ENCODE measurements at places on chromosomes 3 and 15. TPM values are rescaled to one million over a fixed set of nuclear protein-coding genes. Genes with fewer than 3 reads are reported as not detected.

- H3K4me3 ChIP-seq: no peak overlapping the region
- no peaks in the 10 kb centered on the region for H3K36me3 ChIP-seq
- H3K27ac ChIP-seq: no peak overlapping the region
- no peak for DNase-seq
- H3K4me1 ChIP-seq: peaks cover 26% of the 10 kb centered on the region
These were observed 29.3 kb upstream of the TPM1 start for GRCh38 chr15:63013052-63013808.

DNA sequence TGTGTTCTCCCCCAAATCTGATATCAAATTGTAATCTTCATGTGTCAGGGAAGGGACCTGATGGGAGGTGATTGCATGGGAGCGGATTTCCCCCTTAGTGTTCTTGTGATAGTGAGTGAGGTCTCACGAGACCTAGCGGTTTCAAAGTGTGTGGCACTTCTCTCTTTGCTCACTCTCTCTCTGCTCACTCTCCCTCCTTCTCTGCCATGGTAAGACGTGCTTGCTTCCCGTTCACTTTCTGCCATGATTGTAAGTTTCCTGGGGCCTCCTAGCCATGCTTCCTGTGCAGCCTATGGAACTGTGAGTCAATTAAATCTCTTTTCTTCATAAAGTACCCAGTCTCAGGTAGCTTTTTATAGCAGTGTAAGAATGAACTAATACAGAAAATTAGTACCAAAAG, 30.6 kb upstream of the OR5H6 start:
- no peak overlapping the region for H3K4me3 ChIP-seq
- no peaks in the 10 kb centered on the region for H3K4me1 ChIP-seq
- H3K27me3 ChIP-seq: no peaks in the 10 kb centered on the region
- no peak overlapping the region for H3K27ac ChIP-seq
- no peak for DNase-seq
- no peaks in the 10 kb centered on the region for H3K36me3 ChIP-seq

DNA sequence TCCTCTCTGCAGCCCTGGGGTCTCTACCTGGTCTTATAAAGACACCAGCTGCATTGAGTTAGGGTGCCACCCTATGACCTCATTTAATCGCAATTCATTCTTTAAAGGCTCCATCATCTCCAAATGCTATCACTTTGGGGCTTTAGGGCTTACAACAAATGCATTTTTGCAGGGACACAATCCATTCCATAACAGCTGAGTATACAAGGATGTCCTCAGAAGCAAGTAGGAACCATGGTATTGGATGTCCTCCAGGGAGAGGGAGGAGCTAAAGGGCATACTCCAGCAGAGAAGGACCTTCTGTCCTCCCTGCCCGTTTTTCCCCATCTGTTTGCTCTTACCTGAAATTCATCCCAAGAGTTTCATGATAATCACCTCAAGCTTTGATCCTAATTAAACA, 30.3 kb downstream of the UMPS start:
- DNase-seq: no peak
- H3K36me3 ChIP-seq: peaks cover 8% of the 10 kb centered on the region
- H3K27ac ChIP-seq: no peak overlapping the region
- H3K4me3 ChIP-seq: no peak overlapping the region
- peaks cover 8% of the 10 kb centered on the region for H3K27me3 ChIP-seq
- peaks cover 36% of the 10 kb centered on the region for H3K4me1 ChIP-seq

The CEP70 gene
- total RNA-seq: 22.8 TPM

The PRSS50 gene
- total RNA-seq: 1.1 TPM

The CFAP100 gene
- total RNA-seq: 4.3 TPM

The CGNL1 gene
- 11.8 TPM for total RNA-seq

DNA sequence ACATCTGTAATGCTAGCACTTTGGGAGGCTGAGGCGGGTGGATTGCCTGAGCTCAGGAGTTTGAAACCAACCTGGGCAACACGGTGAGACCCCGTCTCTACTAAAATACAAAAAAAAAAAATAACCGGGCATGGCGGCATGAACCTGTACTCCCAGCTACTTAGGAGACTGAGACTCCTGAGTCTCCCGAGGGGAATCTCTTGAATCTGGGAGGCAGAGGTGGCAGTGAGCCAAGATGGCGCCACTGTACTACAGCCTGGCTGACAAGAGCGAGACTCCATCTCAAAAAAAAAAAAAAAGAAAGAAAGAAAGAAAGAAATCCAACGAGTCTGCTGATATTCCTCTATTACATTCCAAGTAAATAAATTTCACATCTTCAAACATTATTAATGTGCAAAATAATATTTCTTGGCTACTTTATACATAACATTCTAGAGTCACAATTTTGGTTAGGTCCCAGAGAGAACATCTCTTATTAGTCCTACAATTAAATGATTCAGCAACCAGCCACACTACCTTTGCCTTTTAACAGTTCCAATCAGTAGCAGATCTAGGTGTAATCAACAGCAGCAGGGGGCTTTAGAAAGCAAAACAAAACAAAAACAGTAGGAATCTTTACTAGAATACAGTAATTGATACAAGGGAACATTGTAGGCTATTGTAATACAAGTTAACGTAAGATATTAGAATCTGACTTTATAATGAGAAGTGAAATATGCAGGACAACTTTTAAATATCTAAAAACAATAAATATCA, 195.8 kb downstream of the TBC1D5 start:
- no peaks in the 10 kb centered on the region for H3K4me1 ChIP-seq
- H3K27me3 ChIP-seq: no peaks in the 10 kb centered on the region
- peaks cover 5% of the 10 kb centered on the region for H3K36me3 ChIP-seq
- DNase-seq: no peak

The BBX gene
- 52.8 TPM for total RNA-seq

- H3K4me3 ChIP-seq: no peak overlapping the region
- no peaks in the 10 kb centered on the region for H3K4me1 ChIP-seq
- H3K36me3 ChIP-seq: no peaks in the 10 kb centered on the region
- H3K27me3 ChIP-seq: no peaks in the 10 kb centered on the region
- H3K27ac ChIP-seq: no peak overlapping the region
These were observed 28.4 kb upstream of the MAGI1 start for GRCh38 chr3:66066963-66067617.

GRCh38 chr3:185176750-185177359, 24.0 kb upstream of the C3orf70 start:
- H3K4me3 ChIP-seq: no peak overlapping the region
- no peaks in the 10 kb centered on the region for H3K36me3 ChIP-seq
- H3K27ac ChIP-seq: no peak overlapping the region
- DNase-seq: no peak
- H3K27me3 ChIP-seq: no peaks in the 10 kb centered on the region
- H3K4me1 ChIP-seq: peaks cover 34% of the 10 kb centered on the region

The BRK1 gene
- 132 TPM for total RNA-seq
